ENCODE measurements at places on chromosomes 11 and 22.

- no peak for DNase-seq
Measured at GRCh38 chr11:30652801-30653200, 66.6 kb upstream of the MPPED2 start.

DNA sequence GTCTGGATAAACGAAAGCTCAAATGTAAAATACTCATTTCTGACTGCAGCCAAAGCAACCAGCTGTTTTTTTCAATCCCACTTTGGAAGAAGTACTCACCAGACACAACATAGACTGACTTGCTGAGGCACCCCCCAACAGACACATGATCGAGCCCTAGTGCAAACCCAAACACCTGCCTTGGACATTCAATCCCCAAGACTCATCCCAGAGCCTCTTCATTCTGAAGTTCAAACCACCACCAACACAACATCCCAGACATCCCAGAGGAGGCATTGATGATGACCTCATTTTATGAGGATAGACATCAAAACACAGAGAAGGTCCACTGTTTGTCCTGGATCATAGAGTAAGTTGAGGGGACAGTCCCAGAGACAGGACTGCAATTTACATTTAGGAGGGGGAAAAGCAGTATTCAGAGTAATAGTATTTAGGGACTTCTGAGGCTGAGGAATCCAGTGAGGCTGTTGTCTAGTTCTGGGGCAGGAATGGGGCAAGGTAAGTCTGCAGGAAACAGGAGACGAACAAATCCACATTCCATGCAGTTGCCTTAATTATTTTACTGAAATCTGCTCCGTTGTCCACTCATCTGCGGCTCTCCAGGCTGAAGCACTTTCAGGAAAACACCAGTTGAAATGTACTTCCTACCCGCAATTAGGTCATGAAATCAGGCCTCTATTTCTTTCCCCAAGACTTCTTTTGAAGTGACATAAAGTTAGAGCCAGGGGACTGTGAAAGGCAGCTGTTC lies 54.8 kb downstream of the CLPB start:
- DNase-seq, result no peak

GRCh38 chr11:15159085-15159484 lies 44.4 kb downstream of the INSC start:
- no peak for DNase-seq

GRCh38 chr11:87258171-87258833 lies 220.6 kb downstream of the TMEM135 start:
- DNase-seq, result no peak
